Activated CD4-positive, alpha-beta T cell treated with anti-CD3 and anti-CD28 coated beads for 1 hour (primary cell): ENCODE measurements at places on chromosomes 12 and 14.

DNA sequence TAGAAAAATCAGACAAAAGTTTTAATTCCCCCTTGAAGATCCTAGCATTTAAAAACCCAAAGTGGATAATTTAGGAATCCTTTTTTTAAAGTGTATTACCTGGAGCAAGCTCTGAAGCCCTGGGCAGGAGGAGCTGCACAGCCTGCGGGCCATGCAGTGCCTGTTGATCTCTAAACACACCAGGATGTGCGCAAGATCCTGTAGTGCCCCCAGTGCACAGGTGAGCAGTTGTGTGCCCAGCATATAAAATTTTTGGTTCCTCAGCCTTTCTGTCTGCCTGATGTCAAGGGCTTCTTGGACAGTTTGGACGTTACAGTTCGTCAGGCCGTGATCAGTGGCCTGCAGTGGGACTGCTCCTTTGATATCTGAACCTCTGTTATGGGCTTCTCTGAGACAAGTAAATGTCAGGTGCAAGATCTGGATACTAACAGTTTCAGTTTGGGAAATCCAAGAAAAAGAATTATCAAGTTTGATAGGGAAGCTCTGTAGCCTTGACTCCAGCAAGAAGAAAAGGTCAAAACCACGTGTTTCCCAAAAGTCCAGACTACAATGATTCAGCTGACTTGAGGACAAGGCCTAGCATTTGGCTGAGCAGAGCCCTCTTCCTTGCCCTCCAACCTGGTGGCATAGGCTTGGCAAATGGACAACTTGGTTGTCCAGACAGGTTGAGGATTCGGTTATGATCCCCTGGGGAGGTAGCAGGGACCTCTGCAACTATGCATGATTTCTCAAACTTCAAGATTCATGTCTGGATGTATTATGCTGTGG is 1.0 kb downstream of the ATXN7L3B start:
- DNase-seq: no peak

- no peak for DNase-seq
These were observed 334.4 kb downstream of the KCNH5 start for GRCh38 chr14:62710811-62711210.

DNA sequence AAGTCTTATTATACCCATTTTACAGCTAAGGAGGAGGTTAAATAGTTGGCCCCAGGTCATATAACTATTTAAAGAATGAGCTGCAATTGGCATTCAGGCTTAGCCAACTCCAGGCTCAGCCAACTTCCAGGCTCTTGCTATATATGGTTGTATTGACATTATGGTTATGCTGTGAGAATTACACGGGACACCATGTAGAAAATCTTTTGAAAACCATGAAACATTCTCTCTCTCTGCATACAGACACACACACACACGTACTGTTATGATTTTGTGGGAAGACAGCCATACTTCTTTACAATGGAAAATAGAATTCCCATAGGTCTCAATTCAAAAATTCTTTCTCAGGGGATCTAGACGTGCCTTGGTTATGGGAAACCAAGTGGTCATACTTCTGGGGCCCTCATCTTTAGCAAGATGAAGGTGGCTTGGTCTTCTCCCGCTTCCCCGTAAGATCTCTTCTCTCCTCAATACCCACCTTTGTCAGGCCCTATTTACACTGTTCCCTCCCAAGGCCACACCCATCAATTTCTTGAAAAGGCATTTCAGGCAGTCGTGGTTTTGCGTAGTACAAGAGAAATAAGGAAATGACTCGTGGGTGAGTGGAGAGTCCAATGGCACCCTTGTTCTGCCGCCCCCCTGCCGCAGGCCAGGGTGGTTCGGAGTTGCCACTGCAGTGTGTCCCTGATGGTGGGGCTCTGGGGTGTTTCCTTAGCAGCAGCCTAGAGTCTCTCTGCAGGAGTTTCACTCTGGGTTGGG is 10.0 kb upstream of the GPRC5A start:
- no peak for DNase-seq

DNA sequence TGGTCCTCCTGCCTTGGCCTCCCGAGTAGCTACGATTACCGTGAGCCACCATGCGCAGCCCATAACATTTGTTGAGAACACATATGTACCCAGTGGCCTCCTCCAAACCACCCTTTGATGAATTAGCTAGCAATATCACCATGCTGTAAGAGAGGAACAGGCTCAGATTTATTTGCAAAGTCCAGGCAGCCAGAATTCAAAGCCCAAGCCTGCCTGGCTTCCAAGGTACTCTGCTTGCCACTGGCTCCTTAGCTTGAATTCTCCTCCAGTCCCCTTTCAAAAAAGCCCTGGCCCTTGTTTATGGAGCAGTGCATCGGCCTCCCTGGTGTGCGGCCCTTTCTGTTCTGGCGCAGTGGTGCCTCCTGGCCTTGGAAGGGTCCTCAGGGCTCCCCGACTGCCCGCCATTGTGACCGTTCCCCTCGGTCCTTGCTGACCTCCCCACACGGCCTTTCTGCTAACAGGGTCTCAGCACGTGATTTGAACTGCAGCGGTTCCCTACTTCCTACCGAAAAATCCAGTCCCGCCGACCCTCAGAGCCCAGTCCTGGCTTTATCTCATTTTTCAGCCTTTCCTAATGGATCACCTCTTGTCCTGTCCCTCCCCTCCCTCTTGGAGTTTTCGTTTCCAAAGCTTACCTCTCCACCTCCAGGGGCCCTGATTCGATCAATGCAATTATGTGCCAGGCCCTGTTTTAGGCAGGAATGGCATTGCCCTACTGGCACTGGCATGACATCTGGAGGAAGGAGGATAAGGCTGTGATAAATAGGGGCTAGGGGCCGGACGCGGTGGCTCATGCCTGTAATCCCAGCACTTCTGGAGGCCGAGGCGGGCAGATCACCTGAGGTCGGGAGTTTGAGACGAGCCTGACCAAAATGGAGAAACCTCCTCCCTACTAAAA is 22.0 kb downstream of the SLC25A29 start:
- DNase-seq: no peak

DNA sequence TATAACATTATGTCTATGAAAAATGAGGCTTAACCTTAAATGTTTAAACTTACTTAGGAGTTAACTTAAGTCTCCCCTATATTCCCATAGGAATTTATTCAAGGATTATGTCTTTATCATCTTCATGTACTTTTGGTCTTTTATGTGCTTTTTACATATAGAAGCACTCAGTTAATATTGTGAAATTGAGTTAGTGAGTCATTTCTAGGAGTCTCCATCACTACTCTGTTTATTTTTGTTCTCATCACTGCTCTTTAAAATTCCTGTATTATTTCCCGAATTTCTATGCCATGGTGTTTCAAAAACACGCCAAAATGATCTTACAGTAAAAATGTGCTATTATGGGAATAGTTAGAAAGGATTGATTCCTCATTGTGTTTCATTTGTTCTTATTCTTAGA is 31.6 kb downstream of the TBC1D15 start:
- DNase-seq: no peak

GRCh38 chr12:93186131-93186530 is 191.6 kb upstream of the NUDT4 start:
- no peak for DNase-seq

GRCh38 chr12:49846032-49846431 is 3.1 kb upstream of the BCDIN3D start:
- no peak for DNase-seq

DNA sequence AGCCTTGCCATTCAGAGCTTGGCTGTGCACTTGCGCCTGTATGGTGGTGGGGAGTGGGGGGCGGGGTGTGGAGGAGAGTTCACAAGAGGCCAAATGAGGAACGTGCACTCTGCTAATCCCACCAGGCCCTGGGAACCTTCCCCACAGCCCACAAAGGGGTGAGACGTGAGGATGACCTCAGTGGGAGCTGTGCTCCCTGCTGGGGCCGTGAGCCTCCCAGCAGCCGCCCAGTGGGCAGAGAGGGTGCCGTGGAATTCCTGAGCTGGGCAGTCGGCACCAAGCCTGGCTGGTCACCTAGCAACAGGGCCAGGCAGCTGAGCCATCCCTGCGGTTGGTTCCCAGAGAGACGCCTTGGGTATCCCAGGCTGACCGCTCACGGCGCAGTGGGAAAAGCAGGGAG is 53.7 kb downstream of the CCNK start:
- DNase-seq: no peak

GRCh38 chr12:104877103-104877705 is 80.9 kb downstream of the SLC41A2 start:
- no peak for DNase-seq

DNA sequence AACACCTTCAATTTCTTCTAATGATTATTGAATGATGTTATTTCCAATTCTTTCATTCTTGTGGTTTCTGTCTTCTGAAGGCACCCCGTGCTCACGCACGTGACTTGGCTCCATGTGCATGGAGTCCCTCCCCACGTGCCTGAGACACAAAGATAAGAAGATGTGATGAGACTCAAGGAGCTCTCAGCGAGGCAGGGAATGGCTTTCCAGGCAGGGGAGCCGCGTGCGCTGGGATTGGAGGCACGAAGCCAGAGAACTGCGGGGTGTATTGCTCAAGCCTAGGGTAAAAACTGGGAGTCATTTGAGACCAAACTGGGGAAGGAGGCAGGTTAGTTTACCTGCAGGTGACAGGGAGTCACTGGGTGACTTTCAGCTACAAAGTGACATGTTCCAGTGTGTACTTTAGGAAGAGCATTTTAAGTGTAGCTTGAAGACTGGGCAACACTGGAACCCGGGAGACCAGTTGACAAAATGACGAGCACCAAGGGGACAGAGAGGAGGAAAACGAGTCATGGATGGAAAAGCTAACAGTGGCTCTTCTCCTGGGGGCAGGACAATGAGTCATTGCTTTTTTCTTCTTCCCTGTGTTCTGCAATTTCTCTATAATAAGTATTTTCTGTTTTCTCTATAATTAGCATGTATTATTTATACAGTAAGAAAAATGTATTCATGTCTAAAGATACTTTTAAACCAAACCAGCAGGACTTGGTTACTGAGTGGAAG is 311.7 kb upstream of the FKBP4 start:
- no peak for DNase-seq

GRCh38 chr12:106914796-106915634 is 40.7 kb upstream of the TMEM263 start:
- no peak for DNase-seq

DNA sequence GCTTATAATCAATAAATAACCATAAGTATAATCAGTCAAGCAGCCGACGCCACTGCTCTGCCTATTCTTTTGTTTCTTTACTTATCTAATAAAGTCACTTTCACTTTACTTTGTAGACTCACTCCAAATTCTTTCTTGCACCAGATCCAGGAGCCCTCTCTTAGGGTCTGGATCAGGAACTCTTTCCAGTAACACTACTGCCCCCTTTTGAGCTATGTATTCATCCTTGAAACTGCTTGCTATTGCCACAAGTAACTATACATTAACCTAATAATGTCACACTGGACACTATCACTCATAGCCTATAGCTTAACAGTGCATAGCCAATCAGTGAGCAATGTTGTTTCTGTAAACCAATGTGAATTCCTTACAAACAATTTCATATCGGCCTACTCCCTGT is 2.8 kb upstream of the NID2 start:
- no peak for DNase-seq

GRCh38 chr12:2284857-2285256 is 232.1 kb downstream of the CACNA1C start:
- no peak for DNase-seq

- DNase-seq: no peak
These were observed 11.7 kb downstream of the RACGAP1 start for GRCh38 chr12:50013361-50014147.

DNA sequence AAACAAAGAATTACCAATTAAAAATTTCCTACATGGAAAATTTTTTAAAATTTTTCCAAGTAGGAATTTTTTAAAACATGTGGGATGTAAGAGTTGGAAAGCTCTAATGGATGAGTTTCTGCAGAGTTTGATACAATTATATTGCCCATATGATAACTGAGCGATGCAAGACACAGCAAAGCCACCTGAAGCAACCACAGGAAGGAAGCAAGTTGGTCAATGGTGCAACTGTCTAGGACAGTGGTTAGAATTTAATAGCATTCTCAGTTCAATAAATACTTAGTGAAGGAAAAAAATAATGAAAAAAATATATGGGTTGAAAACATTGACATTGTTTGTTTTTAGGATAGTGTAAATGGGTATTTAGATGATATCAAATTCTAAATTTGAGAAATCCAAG is 178.6 kb upstream of the GARIN2 start:
- DNase-seq: no peak

DNA sequence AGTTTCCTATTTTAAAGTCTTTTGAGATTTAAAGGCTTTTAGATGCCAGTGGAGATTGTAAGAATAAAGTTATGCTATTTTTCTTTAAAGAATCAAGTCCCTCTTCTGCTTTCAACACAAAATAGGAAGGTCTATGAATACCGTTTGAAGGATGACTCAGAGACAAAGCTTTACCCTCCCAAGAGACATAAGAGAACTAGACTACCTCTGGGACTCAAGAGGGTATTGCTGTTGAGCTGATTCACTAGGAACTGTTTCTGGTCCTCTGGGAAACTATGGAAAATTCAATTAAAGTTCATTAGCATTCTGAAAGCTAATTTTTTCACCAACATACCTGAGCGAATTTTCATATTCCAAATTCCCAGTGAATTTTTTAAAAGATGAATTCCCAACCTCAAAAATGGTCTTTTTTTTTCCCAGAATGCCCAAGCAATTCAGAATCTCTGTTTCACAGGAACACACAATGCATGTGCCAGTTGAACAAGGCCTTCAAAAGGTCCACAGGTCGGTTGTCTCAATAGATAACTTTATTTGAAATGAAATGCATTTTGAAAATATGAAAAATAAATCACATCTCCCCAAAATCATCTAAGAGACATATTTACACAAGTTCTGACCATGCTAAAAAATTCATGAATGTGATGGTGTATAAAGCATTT is 6.5 kb downstream of the PHLDA1 start:
- DNase-seq: no peak

DNA sequence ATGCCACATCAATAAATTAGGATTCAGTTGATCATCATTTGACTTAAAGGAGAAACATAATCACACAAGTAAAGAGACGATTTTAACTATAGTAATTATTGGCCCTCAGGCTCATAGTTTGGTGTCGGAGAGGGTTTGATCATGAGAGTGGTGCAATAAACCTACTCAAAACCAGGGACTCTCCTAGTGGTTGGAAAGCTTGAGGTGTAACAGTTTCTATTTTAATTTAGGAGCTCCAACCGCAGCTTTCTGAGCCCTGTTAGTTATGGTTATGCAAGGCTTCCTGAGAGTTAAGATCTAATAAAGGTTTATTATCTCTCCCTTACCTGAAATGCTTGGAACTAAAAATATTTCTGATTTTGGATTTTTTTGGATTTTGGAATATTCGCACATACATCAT is 36.4 kb downstream of the TMTC2 start:
- no peak for DNase-seq

- DNase-seq: no peak
These were observed 10.8 kb downstream of the FAM222A start for GRCh38 chr12:109724321-109724892.

DNA sequence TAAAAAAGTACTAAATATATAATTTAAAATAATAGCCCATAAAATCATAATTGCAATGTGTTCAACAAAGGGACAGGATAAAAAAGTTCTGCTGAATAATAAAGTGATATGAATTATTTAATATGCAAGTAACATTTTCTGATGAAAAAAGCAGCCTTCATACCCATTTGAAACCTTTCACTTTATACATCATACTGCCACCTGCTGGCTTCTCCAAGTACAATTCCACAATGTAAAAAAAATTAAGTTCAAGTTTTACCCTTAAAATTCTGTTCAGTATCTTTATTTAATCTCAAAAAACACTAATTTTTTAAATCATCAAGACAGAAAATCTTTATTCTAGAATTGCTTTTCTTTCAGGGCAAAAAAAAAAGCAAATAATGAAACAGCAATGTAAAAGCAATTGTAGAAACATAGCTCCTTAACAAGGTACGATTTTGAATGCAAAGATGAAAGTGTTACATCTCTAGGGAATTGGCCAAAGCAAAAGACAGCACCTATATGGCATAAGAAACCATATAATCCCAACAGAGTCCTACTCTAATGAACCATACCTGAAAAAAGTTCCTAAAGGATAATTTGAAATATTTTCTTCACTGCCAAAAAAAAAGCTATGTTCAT is 15.0 kb downstream of the MDM1 start:
- DNase-seq: no peak
